ENCODE measurements at places on chromosomes 2 and 18.

DNA sequence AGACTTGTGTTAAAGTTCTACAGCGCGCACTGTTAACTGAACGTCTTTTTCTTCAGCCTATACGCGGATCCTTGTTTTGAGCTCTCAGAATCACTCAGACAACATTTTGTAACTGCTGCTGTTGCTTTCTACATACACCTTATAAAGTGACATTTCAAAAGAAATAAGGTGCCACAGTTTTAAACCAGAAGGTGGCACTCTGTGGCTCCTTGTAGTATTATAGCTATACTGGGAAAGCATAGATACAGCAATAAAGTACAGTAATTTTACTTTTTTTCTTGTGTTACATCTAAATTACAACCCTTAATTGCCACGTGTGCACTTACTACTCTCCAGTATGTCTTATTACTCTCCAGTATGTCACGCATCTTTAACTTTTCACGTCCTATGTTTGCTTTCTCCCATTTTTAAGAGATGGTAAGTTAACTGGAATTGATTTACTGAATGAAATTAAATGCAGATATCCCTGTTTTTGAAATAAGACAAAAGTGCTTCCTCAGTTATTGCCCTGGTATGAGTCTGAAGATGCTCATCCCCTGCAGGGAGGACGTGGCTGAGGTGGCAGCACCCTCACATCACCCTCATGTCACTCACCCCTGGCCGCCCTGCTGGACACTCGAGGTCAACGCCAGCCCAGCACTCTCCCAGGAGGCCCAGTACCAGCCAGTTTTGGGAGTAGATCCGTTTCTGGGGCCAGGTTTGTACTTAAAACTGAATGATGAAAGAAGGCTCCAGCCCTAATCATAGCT is 37.8 kb downstream of the GORASP2 start:
- no peak for DNase-seq

GRCh38 chr2:158718851-158719250 is 76.3 kb upstream of the DAPL1 start:
- DNase-seq, result no peak

GRCh38 chr2:186748354-186748753 is 54.5 kb downstream of the FAM171B start:
- DNase-seq, result no peak

DNA sequence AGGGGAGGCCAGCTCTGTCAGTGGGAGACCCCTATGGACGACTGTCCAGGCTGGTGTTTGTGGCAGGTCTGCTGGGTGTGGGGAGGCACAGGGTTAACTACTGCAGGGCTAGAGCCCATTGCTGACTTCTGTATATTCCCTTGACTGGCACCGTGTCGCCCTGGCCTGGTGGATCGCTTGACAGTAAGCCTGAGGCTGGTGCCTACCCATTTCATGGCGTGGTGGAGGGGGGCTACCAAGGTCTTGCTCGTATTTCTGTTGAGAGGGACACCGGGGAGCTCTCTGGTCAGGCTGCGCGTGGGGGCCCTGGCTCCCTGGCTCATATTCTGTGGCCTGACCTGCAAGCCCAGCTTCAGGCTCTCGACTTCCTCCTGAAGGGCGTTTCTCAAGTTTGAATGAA is 119.7 kb downstream of the ACOXL start:
- DNase-seq, result no peak

DNA sequence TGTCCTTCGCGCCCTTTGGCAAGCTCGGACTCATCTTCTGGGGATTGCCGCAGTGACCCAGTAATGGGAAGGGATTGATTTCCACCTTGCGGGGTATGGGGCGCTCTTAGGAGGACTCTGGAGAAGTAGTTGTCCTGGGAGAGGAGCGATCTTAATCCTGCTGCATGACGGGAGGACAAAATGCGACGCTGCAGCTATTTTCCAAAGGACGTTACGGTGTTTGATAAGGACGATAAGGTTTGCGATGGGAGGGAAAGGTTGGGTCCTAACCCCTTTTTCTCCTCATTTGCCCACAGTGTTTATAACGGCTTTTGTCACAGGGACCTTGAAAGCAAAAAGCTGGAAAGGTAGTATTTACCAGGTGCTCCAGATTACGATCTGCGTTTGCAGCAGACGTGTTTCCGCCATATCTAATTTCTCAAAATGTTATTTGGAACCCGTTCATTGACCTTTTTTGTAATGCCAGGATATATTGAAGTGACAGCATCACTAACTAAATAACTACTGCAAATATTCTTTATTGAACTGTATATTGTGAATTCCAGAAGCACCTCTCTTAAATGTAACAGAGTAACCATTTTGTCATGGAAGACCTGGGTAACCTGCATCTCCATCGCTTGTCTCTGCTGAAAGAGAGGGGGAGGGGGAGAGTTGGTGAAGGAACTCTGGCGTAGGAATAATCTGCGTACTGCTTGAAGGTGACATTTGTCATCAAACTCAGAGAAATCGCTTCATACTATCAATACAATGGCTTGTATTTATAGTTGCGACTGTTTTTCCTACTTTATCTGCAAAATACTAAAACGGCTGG is 590 bp downstream of the MDH1 start:
- no peak for DNase-seq

GRCh38 chr2:14903709-14904374 is 271.3 kb downstream of the LRATD1 start:
- DNase-seq, result no peak

- DNase-seq, result no peak
Measured at GRCh38 chr2:36190097-36190496, 165.5 kb upstream of the CRIM1 start.

DNA sequence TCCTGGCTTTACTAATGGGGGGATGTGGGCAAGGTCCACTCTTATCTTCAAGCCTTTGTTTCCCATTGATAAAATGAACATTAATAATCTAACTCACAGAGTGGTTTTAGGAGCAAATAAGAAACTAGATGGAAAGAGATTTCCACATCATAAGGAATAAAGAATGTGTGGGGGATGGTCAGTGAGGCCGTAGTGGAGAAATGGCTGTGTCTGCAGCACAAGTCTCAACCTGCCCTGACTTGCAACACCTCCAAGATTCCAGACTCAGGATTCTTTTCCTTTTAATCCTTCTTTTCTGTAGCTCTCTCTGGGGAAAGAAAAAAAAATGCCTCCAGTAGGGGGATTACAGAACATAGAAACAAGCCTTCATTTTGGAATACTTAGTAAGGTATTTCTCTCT is 124.2 kb upstream of the MEX3C start:
- no peak for DNase-seq

GRCh38 chr2:207849443-207849842 is 79.7 kb upstream of the FZD5 start:
- DNase-seq, result no peak

- DNase-seq, result no peak
Measured at GRCh38 chr2:234968631-234969305, 17.0 kb downstream of the SH3BP4 start.

DNA sequence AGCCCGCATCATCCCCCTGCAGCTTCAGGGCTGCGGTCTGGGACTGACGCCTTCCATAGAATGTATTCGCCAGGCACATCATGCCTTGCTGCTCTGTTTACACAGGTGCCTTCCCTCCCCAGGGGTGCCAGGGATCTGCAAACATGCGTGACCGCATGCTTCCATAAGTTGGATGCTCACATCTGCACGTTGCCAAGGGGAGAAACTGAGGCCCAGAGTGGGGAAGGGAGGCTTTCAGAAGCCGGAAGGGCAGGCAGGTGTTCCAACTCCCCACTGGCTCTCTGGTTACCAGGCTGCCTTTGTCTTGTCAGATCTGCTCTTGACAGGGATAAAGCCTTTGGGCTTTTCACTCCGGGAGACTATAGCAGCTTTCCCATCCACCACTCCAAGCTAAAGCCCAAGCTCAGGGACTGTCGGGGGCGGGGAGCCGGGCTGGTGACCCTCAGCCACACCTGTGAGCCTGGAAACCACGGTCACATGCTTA is 125.8 kb upstream of the TNP1 start:
- no peak for DNase-seq

- no peak for DNase-seq
Measured at GRCh38 chr2:99618579-99619097, 128.8 kb upstream of the REV1 start.

- no peak for DNase-seq
Measured at GRCh38 chr2:108074150-108074549, 87.8 kb downstream of the SLC5A7 start.

DNA sequence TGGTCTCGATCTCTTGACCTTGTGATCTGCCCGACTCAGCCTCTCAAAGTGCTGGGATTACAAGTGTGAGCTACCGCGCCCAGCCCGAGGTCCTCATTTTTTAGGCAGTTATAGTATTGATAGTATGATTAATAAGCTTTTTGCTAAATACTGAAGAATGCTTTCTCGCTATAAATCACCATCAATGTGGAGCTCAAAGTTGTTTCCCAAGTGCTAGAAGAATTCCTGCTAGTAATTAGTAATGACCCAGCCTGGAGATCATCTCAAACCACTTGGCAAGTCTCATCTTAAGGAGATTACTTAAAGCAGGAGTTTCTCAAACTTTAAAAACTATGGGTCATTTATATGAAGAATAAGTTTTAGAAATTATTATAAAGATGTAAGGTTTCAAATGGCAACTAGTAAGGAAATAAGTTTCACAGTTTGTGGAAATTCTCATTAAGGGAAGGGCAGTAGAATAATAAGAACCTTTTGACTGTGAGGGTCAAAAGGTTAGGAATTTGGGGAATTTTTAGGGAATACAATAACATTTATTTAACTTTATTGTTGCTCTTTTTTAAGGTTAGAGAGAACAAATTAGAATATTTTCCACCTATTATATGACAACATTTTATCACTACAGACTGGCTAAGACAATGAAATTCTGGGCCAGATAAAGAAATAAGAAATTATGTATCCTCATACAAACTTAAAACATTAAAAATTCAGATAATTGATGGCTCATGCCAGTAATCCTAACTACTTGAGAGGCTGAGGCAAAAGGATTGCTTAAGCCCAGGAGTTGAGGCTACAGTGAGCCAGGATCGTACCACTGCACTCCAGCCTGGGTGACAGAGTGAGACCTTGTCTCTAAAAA is 148.6 kb upstream of the MAP3K20 start:
- no peak for DNase-seq

GRCh38 chr2:26630669-26631360 is 10.4 kb downstream of the CIB4 start:
- DNase-seq, result no peak

DNA sequence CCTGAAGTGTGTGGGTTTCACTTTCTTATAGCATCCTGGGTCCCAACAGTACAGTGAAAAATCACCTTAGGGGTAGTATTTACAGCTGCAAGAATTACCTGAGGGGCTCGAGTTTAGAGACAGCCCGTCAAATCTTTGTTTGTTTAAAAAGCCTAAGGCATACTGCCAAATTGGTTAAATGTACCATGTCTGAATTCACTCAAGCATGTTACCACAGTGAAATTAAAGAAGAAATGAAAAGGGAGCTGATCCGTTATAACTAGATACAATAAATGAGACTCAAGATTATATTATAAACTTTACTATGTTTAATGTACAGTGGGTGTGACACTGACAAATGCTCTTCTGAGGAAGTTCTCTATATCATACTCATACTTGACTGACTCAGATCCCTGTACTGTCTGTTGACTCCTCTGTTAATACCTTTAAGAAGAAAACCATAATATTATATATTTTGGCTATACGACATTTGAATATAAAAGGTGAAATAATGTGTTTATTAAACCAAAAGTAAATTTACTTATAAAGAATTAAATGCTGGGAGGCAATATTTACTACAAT is 107.3 kb downstream of the TMEFF2 start:
- no peak for DNase-seq

DNA sequence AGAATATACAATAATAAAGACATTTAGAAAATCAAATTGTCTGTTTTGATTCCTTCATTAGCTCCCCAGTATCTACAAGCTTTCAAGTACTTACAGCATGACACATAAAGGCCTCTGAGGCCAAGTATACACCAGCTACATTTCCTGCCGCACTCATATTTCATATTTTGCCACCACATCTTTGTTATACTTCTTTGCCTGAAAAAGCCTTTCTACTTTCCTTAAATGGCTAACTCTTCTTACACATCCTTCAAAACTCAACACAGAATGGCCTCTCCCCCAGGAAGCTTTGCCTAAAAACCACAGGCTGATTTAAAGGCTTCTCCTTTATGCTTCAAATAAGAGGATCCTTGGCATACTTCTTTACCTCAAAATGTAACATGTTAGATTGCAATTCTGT is 4.5 kb downstream of the STK17B start:
- no peak for DNase-seq

GRCh38 chr2:206389164-206389563 is 54.2 kb upstream of the ADAM23 start:
- no peak for DNase-seq

DNA sequence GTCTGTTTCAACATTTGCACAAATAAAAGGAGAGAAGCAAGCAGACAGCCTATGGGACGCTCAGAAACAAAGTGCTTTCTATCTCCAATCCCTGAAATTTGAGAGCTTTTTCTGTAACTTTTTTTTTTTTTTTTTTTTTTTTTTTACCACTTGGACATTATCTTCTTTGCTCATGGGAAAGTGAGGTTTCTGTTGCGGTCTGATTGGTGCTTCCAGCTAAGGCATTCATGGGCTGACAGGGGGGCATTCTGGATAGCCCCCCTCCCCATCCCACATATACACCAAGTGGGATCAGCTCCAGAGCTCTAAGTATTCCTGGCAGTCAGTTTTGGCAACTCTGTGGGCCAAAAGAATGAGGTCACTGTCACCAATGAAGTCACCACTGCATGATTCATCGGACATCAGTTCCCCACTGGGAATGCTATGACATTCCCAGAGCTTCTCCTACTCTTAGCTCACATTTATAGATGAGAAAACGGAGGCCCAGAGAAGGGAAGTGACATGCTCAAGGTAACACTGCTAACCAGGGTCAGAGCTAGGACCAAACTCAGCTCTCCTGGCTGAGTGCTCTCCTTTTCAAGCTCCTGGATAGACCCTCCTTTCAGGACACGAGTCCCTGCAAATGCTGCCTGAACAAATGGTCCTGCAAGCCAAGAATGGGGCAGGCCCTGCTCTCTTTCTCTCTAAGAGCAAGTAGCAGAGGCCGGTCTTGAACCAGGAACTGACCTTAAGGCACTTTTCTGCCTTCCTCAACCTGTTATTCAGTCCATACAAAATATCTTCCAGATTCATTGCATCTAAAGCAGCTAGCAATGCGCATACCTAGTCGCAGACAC is 61.3 kb downstream of the TMEM247 start:
- no peak for DNase-seq

GRCh38 chr18:21743166-21743832 is 2.7 kb downstream of the MIB1 start:
- no peak for DNase-seq

Data from esophagus squamous epithelium (tissue), 5 donors.